Fibroblast of lung (primary cell): ENCODE measurements at places on chromosomes 6 and 20. TPM values are rescaled to one million over a fixed set of nuclear protein-coding genes. Genes with fewer than 3 reads are reported as not detected.

DNA sequence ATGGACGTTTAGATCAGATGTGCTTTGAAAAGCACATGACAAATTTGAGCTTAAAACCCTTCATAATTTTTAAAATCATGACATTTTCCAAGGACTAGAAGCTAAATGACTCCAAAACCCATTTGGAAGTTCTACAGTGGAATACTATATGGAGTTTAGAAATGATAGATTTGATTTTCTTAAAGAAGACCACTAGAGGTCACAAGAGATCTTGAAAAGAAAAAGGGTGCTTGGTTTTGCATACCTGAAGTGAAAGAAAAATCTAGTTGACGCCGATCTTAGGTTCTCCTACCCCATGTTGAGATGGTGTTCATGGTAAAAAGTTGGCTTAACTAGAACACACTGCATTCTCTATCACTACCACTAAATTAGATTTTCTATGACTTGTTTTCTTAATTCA, 31.5 kb downstream of the CFAP61 start:
- H3K4me1 ChIP-seq, result no peaks in the 10 kb centered on the region
- DNase-seq, result peak; percentile 45
- no peak overlapping the region for H3K27ac ChIP-seq
- H3K36me3 ChIP-seq, result no peaks in the 10 kb centered on the region
- peaks cover 3% of the 10 kb centered on the region for H3K27me3 ChIP-seq

DNA sequence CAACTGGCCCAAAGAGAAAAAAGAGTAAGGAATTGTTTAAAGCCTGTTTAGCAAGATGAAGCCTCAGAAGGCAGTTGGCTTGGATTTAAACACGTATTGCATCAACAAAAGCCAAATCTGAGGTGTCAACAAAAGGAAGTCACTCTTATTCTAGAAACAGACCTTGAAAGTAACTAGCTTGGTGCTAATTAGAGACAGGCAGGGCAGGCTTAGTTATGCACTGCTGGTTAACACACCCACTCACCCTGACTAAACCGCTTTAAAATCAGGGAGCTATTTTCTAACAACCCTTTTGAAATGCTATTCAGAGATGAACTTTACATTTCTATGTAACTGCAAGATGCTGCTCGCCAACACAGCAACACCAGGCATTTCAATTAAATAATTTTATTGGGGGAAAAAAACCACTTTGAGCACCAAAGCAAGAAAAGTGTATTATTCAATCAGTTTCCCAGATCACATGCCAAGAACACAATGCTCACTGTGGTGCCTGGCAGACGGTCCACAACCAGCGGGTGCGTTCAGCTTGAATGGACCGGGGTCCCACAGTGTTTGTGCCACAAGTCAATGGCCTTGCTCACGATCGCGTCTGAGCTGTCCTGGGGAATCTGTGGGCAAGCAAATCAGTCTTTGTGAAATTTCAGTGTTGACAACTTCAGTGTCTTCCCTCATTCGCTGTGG, 23.6 kb downstream of the TBC1D7 start:
- no peak for DNase-seq
- peaks cover 2% of the 10 kb centered on the region for H3K36me3 ChIP-seq
- H3K4me3 ChIP-seq, result no peak overlapping the region

GRCh38 chr6:34459899-34460593, 5.8 kb upstream of the PACSIN1 start:
- no peaks in the 10 kb centered on the region for H3K36me3 ChIP-seq
- DNase-seq, result peak; percentile 33
- no peak overlapping the region for H3K4me3 ChIP-seq
- peaks cover 4% of the 10 kb centered on the region for H3K27me3 ChIP-seq
- H3K4me1 ChIP-seq, result peaks cover 2% of the 10 kb centered on the region

- no peaks in the 10 kb centered on the region for H3K4me1 ChIP-seq
- peak; percentile 72 for DNase-seq
- no peak overlapping the region for H3K27ac ChIP-seq
- H3K36me3 ChIP-seq, result no peaks in the 10 kb centered on the region
- no peaks in the 10 kb centered on the region for H3K27me3 ChIP-seq
- H3K4me3 ChIP-seq, result no peak overlapping the region
These were observed 59.6 kb downstream of the RWDD2A start for GRCh38 chr6:83252719-83253118.

The FUT9 gene
- polyA plus RNA-seq, result not detected in 2 replicates

The IPCEF1 gene
- polyA plus RNA-seq, result 0.03 and 0.46 TPM in 2 replicates

The GJA1 gene
- polyA plus RNA-seq, result 77.8 and 274 TPM in 2 replicates

DNA sequence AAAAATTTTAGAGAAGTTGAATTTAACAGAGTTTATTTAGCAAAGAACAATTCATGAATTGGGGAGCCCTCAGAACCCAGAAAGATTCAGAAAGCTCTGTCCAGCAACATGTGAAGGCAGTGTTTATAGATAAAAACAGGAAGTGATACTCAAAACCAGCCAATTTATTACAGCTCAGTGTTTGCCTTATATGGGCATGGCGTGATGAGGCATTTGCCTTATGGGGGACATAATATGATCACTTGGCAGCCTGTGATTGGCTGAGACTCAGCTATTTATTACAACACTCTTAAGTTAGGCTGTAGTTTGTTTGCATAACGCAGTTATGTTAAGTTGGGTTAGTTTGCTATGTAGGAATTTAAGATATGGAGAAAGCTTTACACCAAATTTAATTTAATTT, 11.5 kb downstream of the HLA-DPA1 start:
- H3K4me1 ChIP-seq, result no peaks in the 10 kb centered on the region
- H3K36me3 ChIP-seq, result no peaks in the 10 kb centered on the region
- DNase-seq, result no peak
- no peak overlapping the region for H3K27ac ChIP-seq
- H3K27me3 ChIP-seq, result no peaks in the 10 kb centered on the region
- no peak overlapping the region for H3K4me3 ChIP-seq

The TTBK1 gene
- polyA plus RNA-seq, result 0.03 TPM in 1 of 2 replicates, not detected in the other

DNA sequence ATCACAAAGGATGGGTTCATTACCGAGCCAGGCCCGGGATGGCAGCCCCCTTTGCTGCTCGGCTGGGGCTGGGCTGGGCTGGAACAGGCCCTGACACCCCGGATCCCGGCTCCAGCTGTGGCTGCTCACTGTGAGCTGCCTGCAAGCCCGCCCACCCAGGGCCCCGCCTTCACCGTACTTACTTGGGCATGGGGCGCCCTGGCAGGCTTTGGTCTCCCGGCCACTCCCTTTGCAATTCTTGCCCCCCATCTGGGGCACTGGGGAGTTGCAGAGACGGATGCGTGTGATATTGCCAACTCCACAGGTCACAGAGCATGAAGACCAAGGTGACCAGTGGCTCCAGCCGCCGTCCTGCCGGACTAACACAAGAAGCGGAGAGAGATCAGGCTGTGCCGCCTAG, 16.7 kb downstream of the THBS2 start:
- no peaks in the 10 kb centered on the region for H3K27me3 ChIP-seq
- peaks cover 32% of the 10 kb centered on the region for H3K36me3 ChIP-seq
- no peaks in the 10 kb centered on the region for H3K4me1 ChIP-seq
- no peak overlapping the region for H3K4me3 ChIP-seq
- no peak overlapping the region for H3K27ac ChIP-seq

The HFE gene
- polyA plus RNA-seq, result 22.1 and 22.3 TPM in 2 replicates

GRCh38 chr6:144335914-144336313, 50.8 kb downstream of the UTRN start:
- H3K4me1 ChIP-seq, result peaks cover 8% of the 10 kb centered on the region
- no peak overlapping the region for H3K27ac ChIP-seq
- no peaks in the 10 kb centered on the region for H3K36me3 ChIP-seq

- H3K4me3 ChIP-seq, result no peak overlapping the region
- peak; percentile 35 for DNase-seq
- H3K27me3 ChIP-seq, result no peaks in the 10 kb centered on the region
- no peak overlapping the region for H3K27ac ChIP-seq
These were observed 621.2 kb upstream of the EYS start for GRCh38 chr6:66328200-66328599.

The PLAGL2 gene
- 1.6 and 2.3 TPM in 2 replicates for polyA plus RNA-seq

DNA sequence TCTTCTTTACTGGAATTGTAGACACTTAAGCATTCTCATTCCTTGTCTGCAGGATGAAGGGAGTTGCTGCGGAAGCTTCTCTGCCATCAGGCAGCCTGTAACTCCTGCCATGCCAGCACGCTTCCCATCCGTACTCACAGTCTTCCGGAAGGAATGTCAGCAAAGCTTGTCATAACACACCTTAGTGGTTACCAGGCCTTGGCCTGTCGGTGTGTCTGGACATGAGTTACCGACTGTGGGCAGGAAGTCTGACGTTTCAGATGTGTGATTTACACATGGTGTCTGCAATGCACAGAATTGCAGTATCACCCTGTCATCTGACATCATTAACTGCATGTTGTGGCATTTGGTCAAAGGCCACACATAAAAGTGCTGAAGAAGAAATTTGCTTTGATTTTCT, 102.2 kb downstream of the SLC24A3 start:
- H3K36me3 ChIP-seq, result no peaks in the 10 kb centered on the region
- H3K27me3 ChIP-seq, result no peaks in the 10 kb centered on the region
- H3K27ac ChIP-seq, result no peak overlapping the region
- no peak overlapping the region for H3K4me3 ChIP-seq
- no peaks in the 10 kb centered on the region for H3K4me1 ChIP-seq

The DEF6 gene
- polyA plus RNA-seq, result 0.12 and 0.17 TPM in 2 replicates

The TREML2 gene
- polyA plus RNA-seq, result not detected in 2 replicates

DNA sequence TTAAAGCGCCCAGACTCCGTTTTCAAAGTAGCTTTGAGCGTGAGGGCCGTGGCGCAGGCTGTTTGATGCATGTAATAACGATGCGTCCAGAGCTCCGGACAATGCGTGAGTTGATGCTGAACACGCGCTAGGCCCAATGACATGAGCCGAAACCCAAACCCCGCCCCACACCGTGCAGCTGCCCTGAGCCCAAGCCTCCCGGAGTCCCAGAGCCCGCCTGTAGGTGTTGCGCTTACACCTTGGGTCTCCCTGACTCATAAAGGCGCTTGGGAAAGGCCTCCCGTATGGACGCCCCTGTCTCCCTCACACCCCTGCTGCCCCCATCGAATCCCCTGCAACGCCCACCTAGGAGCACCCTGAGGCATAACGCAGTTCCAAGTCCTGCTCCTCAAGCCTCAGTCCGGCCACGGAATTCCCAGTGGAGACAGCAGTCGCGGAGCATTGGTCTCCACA, 87.6 kb downstream of the ERMARD start:
- H3K4me1 ChIP-seq, result no peaks in the 10 kb centered on the region
- no peaks in the 10 kb centered on the region for H3K27me3 ChIP-seq
- no peaks in the 10 kb centered on the region for H3K36me3 ChIP-seq
- DNase-seq, result no peak
- no peak overlapping the region for H3K4me3 ChIP-seq

The IP6K3 gene
- 0.46 and 0.84 TPM in 2 replicates for polyA plus RNA-seq

The ANKRD66 gene
- not detected in 2 replicates for polyA plus RNA-seq

DNA sequence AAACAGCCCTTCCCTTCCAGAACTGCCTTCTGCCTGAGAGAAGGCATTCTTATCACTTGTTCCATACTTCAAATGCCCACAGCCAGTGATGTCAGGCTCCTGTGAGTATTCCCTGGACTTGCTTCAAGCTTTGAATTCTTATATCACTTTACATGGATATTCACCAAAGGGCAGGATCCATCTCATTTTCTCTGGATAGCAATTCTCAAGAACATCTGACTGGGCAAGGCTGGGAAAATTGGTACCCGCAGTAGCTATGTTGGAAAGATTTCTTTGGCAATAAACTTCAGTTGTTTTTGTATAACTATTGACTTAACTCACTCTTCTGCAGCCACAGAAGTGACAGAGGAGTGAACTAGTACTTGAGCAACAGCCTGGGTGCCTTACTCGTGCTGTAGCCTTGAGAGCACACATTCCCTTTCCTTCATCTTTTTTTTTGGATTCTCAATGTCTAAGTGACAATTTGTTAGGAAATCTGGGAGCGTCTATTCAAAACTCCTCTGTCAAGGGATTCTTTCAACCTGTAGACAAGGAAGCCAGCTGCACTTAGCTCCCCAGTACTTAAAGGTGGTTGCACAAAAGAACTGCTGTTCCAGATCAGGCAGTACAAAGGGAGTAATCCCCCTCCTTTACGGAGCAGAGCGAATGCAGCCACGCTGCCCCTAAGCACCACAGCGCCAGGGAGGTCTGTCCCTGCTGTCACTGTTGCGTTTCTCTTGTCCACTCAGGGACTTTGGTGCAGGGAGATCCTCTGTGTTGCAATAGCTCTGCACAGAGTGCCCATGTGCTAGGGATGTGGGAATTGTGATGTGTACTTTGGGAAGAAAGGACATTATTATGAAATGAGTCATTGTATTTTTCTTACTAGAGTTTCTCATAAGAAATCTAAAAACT, 69.6 kb downstream of the JAG1 start:
- H3K4me1 ChIP-seq, result peaks cover 25% of the 10 kb centered on the region
- H3K27me3 ChIP-seq, result no peaks in the 10 kb centered on the region
- H3K36me3 ChIP-seq, result no peaks in the 10 kb centered on the region
- H3K4me3 ChIP-seq, result no peak overlapping the region
- peak; percentile 96 for DNase-seq

The SUMO4 gene
- not detected in 2 replicates for polyA plus RNA-seq

GRCh38 chr6:31952890-31953289, 5.9 kb downstream of the NELFE start:
- no peaks in the 10 kb centered on the region for H3K27me3 ChIP-seq
- H3K27ac ChIP-seq, result no peak overlapping the region
- H3K36me3 ChIP-seq, result peaks cover 25% of the 10 kb centered on the region
- H3K4me3 ChIP-seq, result no peak overlapping the region

The CASS4 gene
- 63.7 and 65.8 TPM in 2 replicates for polyA plus RNA-seq

GRCh38 chr6:157982102-157982562, 469 bp downstream of the SYNJ2 start:
- peaks cover 13% of the 10 kb centered on the region for H3K4me1 ChIP-seq
- peak overlapping the region; percentile 81 for H3K27ac ChIP-seq
- H3K4me3 ChIP-seq, result peak overlapping the region; percentile 90
- H3K27me3 ChIP-seq, result no peaks in the 10 kb centered on the region

DNA sequence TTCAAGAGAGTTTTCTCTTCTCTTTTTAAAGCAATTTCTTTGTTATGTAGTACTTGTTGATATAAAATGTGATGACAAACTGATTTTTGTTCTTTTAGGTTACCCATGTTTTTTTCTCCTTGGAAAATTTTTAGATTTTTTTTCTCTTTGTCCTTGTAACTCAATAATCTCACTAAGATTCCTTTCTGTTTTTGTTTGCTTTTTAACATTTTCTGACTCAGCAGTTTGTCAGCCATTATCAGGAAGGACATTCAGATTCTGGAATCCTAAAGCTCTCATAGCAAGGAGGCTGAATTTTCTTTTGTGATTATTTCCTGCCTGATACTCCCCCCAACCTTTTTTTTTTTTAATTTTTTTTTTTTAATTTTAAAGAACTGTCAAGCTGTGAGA, 75.2 kb upstream of the CITED2 start:
- H3K36me3 ChIP-seq, result no peaks in the 10 kb centered on the region
- no peaks in the 10 kb centered on the region for H3K27me3 ChIP-seq

The FAM184A gene
- 0.09 and 0.43 TPM in 2 replicates for polyA plus RNA-seq

- H3K27me3 ChIP-seq, result no peaks in the 10 kb centered on the region
- no peak overlapping the region for H3K4me3 ChIP-seq
- no peaks in the 10 kb centered on the region for H3K4me1 ChIP-seq
- no peaks in the 10 kb centered on the region for H3K36me3 ChIP-seq
- no peak overlapping the region for H3K27ac ChIP-seq
These were observed 527.1 kb upstream of the MARCKS start for GRCh38 chr6:113329942-113330635.

DNA sequence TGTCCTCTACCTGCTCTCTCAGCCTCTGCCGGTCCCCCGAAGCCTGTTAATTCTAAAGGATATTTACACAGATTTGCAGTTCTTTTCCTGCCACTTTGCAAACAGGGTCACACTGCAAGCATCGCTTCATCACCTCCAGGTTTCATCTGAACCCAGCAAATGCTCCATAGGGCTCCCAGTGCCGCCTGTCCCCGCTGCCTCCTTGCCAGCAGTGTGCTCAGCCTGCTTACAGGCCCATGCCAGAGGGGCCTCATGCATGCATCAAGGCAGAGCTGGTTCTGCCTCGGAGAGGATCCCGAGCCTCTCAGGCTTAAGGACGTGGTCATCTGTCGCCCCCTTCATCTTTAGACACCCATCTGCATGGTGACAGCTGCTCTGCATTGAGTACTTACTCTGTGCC, 10.5 kb downstream of the SIRPA start:
- H3K27ac ChIP-seq, result no peak overlapping the region
- H3K4me3 ChIP-seq, result no peak overlapping the region
- H3K4me1 ChIP-seq, result peaks cover 2% of the 10 kb centered on the region
- H3K36me3 ChIP-seq, result peaks cover 4% of the 10 kb centered on the region
- H3K27me3 ChIP-seq, result no peaks in the 10 kb centered on the region
